ENCODE measurements at places on chromosomes 4 and X.

DNA sequence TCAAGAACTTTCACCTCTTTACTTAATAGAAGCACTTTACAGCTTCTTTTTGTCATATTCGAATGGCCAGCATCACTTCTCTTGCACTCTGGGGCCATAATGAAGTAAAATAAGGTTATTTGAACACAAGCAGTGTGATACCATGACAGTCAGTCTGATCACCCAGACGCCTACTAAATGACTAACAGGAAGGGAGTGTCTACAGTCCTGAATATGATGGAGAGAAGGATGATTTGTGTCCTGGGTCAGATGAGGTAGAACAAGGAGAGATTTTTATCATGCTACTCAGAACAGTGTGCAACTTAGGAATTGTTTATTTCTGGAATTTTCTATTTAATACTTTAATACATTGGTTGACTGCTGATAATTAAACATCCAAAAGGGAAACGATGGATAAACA lies 284.2 kb upstream of the F9 start:
- no peak for DNase-seq

- no peak for DNase-seq
These were observed 27.8 kb upstream of the ADH7 start for GRCh38 chr4:99462875-99463464.

DNA sequence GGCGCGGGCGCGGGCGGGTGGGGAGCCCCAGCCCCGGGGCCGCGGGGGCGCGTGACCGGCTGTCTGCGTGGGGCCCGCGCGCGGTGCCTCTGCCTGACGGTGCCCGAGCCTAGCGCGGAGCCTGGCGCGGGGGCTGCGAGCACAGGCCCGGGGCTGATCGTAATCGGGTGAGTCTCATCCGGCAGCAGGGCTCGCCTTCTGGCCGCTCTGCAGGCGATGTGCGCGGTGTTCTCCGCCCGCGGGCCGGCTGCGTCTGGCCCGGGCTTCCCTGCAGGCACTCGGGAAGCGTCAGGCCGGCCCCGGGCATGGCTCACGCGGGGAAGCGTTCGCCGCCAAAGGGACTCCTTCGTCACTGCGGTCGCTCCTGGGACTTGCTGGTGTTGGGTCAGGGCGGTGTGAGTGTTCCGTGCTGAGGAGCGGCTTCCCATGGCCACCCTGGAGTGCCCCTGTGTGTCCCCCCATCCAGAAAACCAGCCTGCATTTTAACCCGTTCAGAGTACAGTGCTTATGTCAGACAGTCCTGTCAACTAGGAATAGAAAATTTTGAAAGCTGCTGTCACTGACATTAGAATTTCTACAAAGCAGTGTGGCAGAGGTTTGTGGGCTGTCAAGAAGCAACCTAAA lies 40.6 kb downstream of the FAM149A start:
- no peak for DNase-seq

DNA sequence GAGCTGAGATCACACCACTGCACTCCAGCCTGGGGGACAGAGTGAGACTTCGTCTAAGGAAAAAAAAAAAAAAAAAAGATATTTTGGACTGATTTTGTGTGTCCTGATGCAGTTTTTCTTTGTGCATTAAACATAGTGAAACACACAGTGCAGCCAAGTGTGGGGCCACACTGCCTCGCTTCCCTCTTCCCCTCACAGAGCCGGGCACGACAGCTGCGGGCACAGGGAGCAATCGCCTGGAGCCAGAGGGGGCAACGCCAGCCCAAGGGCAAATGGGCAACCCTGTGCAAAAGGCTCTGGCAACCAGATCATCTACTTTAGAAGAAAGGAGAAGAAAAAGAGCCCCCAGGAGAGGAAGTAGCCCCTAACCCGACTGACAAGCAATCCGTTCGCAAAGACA lies 13.5 kb upstream of the CCNQ start:
- no peak for DNase-seq

DNA sequence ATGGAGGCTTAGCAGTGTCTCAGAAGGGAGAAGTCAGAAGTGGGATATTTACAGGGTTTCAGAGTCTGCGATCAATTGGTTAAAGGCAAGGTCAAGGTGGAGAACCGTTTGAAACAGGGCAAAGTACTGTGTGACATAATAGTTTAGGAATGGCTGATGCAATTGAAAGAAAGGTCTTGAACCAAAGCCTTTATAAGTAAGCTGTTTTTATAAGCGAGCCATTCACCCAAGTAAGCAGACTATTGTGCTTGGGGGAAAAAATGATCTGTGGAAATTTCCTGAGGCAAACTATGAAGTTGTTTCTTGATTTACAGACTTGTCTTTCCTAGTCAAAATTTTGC lies 327.3 kb downstream of the CAMK2D start:
- DNase-seq: no peak

DNA sequence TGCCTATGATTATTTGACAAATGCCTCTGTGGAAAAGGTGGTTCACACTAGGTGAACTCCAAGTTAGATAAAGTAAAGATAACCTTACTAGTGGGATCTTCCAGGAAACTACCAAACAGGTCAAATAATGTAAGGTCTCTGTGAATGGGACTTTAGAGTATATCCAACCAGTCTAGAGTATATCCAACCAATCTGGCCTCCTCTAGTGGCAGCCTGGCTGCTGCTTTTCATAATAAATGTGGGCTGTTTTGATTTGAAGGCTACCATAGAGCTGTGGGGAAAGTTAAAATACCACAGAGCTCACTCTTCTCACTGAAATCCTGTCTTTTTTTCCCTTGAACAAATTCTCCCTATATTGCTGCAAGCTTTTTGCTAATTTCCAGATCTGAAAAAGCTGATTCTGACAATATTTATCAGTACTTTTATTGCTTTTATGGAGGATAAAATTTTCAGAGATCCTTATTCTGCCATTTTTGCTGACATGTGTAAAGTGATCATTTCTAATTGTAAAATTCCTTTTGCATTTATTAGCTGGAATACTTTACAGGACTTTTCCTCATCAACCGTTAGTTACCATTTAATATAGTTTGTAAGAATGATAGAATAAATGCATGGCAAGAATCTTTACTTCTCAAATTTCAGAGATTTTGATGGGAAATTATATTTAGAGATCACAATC lies 111.3 kb downstream of the TET2 start:
- DNase-seq: no peak

GRCh38 chr4:87067124-87067885 lies 132.5 kb downstream of the AFF1 start:
- DNase-seq: no peak
